ENCODE measurements at places on chromosomes 5 and 9.

DNA sequence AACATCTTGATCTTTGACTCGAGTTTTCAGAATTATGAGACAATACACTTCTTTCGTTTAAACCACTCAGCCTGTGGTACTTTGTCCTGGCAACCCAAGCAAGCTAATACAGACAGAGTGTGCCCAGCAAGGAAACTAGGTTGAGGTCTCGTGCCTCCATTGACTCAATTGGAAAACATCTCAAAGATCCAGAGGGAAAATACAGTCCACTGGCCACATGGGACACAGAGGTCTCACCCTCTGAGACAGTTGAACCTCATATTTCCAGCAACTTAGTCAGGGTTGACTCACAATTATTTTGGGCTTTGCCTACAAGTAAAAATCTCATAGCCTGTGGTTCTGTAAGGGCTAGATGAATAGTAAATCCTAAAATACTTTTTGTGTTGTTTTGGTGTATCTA, 631.5 kb downstream of the MTRR start:
- DNase-seq = no peak

GRCh38 chr5:135571066-135571609, 7.7 kb downstream of the CXCL14 start:
- no peak for DNase-seq

DNA sequence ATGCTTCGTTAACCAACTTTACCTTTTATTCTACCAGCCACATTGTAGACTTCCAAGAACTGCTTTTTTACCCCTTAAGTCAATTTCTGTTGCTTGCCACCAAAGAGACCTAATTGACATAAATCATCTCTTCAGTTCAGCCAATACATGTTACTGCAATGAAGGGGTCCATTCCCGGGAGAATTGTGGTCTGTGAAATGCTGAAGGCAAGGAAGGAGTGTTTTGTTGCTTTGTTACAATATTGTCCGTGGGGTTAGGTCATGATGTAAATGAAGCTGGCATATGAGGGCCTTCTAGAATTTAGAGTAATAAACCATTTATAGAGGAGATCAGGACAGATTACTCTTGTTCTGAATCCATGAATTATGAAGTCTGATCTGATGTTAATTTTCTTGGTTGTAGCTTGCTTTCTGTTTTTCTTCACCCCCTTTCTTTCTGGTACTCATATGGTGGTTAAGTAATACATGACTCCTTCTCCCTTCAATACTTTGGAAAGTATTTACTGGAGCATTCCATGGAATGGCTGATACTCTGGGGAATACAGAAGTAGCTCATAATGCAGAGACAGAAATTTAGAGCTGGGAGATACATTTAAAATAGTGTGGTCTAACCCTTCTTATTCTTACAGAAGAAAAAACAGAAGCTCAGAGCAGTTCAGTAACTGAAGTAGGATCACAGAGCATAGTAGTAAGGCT, 297.0 kb upstream of the CLINT1 start:
- DNase-seq = peak; percentile 65

DNA sequence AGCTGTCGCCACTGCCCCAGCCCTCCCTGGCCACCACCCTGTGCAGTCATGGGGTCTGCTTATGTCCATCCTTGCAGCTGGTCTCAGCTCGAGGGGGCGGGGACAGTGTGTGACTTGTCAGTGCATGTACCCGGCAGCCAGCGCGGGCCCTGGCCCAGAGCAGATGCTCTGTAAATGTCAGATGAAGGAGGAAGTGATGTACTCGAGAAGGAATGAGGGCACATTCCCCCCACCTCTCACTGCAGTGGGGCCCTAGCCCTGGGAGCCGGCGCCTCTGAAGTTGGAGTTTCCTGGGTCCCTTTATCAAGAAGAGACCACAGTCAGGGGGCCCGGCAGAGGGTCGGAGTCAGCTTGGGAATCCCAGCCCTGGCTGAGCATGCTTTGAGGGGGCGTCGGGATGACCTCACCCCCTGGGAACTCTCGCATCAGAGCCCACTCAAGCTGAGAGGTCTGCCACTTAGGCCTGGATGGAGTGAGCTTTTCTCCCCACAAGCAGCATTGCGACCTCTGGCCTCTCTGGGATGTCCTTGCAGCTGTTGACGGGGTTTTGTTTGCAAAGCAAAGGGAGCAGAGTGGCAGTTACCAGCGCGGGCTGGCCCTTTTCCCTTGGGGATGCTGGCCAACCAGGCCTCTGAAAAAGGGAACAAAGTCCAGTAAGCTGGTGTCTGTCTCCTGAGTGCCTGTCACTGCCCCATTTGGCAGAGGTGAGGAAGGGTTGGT, 19.0 kb downstream of the NEURL1B start:
- peak; percentile 50 for DNase-seq

GRCh38 chr9:128910906-128911305, 9.9 kb upstream of the PHYHD1 start:
- DNase-seq = no peak

Measured in fibroblast of skin of left quadriceps (primary cell).